ENCODE measurements at places on chromosomes 4 and X.

DNA sequence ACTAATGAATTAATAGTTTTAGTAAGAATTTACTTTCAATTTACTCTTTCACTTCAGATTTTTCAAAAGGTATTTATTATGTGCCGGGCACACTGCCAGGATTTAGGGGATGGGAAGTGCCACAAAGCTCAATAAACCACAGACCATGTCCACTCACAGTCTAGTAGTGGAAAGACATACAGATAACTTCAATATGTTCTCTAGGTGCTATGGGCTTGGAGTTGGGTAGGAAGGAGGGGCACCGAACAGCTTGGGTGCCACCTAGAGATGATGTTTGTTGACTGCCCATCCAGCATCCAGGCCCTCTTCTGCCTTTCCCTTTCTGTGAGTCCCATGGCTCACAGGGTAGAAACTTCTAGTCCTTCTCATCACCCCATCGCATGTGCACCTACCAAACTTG lies 17.8 kb downstream of the MFAP3L start:
- no peak for DNase-seq

- no peak for DNase-seq
Measured at GRCh38 chrX:50680990-50681389, 133.0 kb downstream of the SHROOM4 start.

DNA sequence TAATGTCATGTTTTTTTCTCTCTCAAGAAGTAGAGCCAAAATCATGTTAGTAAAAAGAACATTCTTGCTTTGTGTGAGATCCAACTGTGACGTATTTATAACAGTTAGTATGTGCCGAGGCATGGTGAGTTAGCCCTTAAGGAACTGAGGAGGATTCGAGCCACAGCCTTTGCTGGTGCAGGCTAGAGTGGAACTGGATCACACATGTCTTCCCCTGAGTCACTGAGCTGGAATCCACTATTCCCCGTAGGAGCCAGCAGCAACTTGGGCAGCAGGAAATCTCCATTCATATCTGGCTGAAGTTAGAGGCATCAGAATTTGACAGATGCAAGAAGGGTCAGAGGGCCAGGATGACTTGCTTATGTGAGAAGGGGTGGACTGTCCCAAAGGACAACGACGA lies 144.6 kb upstream of the KIT start:
- no peak for DNase-seq

GRCh38 chrX:23981711-23982110 lies 45.3 kb downstream of the KLHL15 start:
- no peak for DNase-seq

DNA sequence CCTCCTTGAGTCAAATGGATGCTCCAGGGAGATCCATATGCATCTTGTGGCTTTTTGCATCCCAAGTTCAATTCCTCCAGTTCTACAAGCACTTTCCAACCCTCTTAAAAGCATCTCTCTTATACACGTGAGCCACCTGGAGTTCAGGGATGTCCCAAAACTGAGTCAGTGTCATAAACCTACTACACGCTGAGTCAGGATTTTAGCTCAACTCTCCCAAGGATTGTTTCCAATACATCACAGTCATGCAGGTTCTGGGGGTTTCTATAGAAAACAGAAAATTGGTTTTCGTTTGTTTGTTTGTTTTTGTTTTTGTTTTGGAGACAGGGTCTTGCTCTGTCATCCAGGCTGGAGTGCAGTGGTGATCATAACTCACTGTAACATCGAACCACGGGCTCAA lies 25.9 kb upstream of the ESX1 start:
- DNase-seq: no peak

GRCh38 chrX:103343105-103343504 lies 13.1 kb downstream of the TCEAL7 start:
- DNase-seq: no peak

GRCh38 chr4:119490335-119490734 lies 138.3 kb downstream of the PDE5A start:
- no peak for DNase-seq

- no peak for DNase-seq
Measured at GRCh38 chrX:118254611-118255010, 91.3 kb upstream of the WDR44 start.

- no peak for DNase-seq
Measured at GRCh38 chr4:121898150-121898549, 27.9 kb upstream of the BBS7 start.

DNA sequence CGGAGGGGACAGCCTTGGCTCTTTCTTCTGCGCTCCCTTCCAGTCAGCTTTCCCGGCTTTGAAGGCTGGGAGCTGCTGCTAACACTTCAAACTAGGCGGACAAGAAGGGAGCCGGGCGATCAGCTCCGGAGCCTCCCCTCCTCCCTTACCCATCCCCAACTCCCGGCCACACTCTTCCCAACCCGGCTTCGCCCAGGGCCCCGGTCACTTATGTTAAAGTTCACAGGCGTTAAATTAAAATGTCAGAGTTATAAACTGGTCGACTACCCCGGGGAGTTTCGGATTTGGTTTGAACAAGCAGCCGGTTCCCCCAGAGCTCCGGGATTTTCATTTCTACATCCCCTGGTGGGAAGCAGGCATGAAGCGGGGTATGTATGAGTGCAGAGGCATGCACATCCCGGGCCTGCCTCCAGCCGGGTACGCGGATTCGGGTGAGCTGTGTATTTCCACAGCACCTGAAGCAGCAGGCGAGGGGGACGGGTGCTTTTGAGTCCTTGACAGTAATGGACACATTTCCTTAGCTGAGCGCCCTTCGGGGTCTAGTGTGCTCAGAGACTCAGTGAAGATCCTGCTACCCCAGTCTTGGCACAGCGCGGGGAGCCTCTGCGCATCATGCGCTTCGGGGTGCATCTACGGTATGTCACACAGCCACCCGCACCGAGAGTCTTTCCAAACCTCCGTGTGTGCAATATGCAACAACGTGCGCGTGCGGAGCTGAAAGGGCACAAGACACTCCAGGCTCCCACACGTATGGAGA lies 880 bp downstream of the UNC5C start:
- no peak for DNase-seq

DNA sequence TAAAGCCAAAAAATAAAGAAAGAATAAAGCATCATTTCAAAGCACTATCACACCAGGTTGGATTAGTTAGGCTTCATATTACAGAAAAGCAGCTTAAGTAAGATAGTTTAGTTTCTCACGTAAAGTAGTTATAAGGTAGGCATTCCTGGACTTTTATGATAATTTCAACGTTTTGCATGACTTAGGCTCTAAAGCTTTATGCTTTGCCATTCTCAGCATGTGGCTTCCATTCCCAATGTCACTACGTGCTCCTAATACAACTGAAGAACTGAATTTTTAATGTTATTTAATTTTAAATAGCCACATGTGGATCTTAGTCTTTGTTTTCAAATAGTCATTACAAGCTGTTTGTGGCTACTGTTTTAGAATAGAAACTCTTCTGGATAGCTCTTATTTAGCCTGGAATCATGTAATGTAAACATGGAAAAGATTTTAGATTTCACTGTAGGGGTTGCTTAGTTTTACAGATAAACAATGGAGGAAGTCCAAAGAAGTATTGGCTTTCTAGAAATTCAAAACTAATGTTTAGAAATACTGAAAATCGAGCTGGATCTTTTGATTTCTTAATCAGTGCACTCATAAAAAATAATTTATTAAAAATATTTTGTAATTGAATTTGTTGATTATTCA lies 710.0 kb downstream of the IL1RAPL1 start:
- no peak for DNase-seq

GRCh38 chr4:127574643-127575042 lies 58.1 kb upstream of the INTU start:
- no peak for DNase-seq

- DNase-seq: no peak
Measured at GRCh38 chrX:41906515-41907187, 16.7 kb downstream of the CASK start.

DNA sequence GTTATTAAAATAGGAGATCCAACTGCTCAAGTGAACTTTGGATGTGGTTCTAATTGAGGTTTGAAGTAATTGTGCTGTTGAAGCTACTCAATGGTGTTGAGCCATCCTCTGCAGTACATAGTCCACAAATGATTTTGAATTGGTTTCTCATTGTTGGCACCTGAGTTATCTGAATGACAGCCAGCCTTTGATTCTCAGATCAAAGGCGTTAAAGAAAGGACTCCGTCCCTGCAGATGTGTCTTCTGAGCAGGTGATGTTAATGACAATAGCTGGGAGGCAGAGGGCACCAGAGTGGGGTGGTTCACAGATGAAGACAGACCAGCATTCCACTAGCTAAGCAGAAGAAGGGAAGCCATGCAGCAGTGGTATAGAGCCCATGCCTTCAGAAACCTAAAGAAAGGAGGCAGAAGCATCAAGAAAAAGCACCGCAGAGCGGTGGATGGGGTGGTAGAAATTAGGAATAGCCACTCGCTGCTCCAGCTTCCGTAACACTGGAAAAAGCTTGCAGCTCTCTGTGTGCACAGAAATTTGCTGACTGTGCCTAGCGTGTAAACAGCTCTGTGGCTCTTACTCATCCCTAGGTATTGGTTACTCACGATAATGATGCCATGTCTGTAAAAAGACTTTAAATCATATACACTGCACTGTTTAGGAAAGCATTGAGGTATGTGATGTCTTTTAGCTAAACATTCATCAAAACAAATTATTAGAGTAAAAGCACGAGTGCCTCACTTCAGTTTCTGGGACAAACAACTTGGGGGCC lies 79.2 kb upstream of the CLCN4 start:
- no peak for DNase-seq

DNA sequence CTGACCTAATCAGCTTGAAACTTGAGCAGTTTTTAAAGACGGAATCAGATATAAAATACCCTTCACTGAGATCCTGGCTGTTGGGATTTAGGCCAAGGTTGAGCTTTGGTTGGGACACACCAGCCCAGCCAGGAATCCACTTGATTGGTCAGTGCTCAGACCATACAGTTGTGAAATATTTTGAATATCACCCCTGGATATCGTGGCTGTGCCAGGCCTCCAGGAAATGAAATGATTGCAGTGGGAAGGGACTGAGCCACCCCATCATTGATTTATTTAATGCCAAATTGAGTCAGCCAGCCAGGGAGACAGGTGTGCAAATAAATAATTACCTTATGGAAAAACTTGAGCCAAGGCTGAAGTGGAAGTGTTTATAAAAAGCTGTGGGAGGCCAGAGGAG lies 128.4 kb upstream of the SCML1 start:
- no peak for DNase-seq

- DNase-seq: no peak
Measured at GRCh38 chr4:146029939-146030710, 91.5 kb upstream of the ZNF827 start.

- DNase-seq: no peak
Measured at GRCh38 chrX:111521169-111521568, 9.7 kb downstream of the SERTM2 start.

- DNase-seq: no peak
Measured at GRCh38 chrX:18428006-18428405, 2.6 kb downstream of the CDKL5 start.

DNA sequence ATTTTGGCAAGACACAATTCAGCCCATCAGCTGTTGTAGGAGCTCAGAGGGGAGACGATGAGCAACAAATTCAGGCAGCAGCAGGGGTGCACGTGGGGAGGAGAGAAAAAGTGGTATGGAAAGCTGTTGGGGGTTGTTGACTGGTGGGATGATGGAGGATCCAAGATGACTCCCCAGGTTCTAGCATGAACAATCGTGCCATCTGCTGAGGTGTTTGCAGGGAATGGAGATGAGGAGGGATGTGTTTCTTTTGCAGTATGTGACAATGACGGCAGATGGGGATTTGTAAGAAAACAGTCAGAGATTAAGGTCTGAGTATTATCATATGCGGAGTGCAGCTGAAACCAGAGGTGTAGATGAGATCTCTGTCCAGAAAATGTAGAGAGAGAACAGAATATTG lies 63.3 kb downstream of the SEL1L3 start:
- DNase-seq: no peak

- DNase-seq: no peak
Measured at GRCh38 chrX:113212052-113212451, 371.4 kb upstream of the AMOT start.

DNA sequence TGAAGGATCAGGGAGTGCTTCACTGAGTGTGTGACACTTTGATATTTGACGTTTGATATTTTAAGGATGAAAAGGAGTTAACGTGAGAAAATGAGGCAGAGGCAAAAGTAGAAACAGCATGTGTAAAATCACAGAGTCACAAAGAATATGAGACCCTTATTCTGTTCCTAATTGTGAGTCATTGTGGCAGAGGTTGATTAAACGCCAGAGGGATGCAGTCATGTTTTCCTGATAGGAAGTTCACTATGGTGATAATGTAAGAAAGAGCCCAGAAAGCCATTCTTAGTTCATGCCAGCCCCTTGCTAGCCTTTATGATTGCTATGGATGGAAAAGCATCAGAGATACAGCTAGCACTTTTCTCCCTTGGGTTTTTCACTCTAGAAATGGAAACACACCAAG lies 33.5 kb upstream of the IGSF1 start:
- DNase-seq: no peak

GRCh38 chr4:8688908-8689445 lies 96.4 kb downstream of the CPZ start:
- DNase-seq: no peak

GRCh38 chrX:115350711-115351381 lies 61.3 kb downstream of the LUZP4 start:
- no peak for DNase-seq

DNA sequence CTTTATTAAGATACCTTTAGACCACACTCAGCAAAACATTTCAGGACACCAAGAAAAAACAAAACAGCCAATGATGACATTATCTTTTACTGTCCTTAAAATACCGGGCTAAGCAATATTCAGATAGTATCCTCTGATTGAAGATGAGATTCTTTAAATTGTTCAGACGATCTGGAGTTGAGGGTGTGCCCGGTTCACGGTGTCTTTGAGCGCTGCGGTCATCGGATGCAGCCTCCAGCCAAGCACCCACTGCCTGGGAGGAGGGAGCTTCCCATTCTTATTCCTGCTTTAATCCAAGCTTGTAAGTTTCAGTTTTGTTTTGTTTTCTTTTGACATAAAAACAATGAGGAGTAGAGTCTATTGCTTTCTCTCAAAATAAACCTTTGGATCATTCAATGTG lies 14.1 kb downstream of the FAM149A start:
- DNase-seq: no peak

GRCh38 chrX:5965406-5965805 lies 263.3 kb downstream of the NLGN4X start:
- DNase-seq: no peak

GRCh38 chr4:134539729-134540231 lies 338.2 kb upstream of the PABPC4L start:
- no peak for DNase-seq

Data from stimulated activated CD8-positive, alpha-beta memory T cell treated with anti-CD3 and anti-CD28 coated beads, Interleukin-12 subunit alpha, Interleukin-12 subunit beta, amount 100 ng/mL, for 4 hours (primary cell).